ENCODE measurements at places on chromosomes 5 and 9.

DNA sequence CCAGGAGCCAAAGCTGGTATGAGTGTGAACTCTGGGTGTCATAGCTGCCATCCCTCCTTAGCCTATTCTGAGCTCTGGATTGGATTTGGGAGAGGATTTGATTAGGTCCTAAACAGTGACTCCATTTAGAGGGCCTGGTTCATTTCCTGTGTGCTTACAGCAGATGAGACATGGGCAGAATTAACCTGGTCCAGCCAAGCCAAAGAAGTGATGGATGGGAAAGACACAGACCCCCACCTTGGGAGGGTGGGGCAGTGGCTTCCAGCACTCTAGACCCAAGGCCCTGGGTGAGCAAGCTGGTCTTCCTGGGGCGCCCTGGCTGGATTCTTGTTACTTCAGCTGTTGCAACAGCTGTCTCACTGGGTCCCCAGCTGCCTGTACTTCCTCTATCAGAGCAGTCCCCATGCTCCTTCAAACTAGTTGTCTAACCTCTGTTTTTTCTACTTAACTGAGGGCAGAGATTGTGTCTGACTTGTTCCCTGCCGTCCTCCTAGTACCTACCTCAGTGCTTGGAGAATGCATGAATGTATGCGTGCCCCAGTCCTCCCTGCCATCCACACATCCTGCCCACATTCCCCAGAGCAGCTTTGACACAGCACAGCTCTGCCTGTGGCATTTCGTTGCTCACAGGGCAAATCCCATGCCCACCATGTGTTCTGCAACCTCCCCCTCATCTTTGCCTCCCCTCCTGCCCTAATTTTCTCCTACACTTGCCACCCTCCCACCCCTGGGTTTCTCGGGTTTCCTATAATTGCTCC, 115.9 kb downstream of the RGS3 start:
- DNase-seq: no peak

- DNase-seq: no peak
These were observed 9.0 kb downstream of the EGFLAM start for GRCh38 chr5:38267372-38267771.

- no peak for DNase-seq
These were observed 93.5 kb upstream of the HAND1 start for GRCh38 chr5:154571325-154572035.

GRCh38 chr5:43305948-43306565, 7.2 kb downstream of the HMGCS1 start:
- peak; percentile 84 for DNase-seq

DNA sequence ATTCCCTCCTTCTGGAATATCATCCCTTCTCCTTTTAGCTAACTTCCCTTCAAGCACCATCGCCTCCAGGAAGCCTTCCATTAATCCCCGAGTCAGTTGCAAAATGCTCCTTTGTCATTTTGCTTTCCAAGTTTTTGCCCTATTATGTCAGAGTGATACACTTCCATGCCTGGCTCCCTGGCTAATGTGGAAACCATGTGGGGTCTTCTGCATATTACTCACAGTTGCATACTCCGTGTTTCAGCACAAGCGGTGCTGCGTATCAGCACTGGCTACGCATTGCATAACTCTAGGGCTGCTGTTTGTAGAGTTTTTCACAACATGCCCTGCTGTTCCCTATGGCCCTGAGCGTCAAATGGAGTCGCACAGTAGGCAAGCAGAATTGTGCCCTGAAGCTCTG, 1.9 kb downstream of the TEX53 start:
- DNase-seq: no peak

- no peak for DNase-seq
These were observed 549.9 kb downstream of the ANXA1 start for GRCh38 chr9:73701415-73702057.

- no peak for DNase-seq
These were observed 456.9 kb downstream of the TMEM232 start for GRCh38 chr5:110269478-110270142.

DNA sequence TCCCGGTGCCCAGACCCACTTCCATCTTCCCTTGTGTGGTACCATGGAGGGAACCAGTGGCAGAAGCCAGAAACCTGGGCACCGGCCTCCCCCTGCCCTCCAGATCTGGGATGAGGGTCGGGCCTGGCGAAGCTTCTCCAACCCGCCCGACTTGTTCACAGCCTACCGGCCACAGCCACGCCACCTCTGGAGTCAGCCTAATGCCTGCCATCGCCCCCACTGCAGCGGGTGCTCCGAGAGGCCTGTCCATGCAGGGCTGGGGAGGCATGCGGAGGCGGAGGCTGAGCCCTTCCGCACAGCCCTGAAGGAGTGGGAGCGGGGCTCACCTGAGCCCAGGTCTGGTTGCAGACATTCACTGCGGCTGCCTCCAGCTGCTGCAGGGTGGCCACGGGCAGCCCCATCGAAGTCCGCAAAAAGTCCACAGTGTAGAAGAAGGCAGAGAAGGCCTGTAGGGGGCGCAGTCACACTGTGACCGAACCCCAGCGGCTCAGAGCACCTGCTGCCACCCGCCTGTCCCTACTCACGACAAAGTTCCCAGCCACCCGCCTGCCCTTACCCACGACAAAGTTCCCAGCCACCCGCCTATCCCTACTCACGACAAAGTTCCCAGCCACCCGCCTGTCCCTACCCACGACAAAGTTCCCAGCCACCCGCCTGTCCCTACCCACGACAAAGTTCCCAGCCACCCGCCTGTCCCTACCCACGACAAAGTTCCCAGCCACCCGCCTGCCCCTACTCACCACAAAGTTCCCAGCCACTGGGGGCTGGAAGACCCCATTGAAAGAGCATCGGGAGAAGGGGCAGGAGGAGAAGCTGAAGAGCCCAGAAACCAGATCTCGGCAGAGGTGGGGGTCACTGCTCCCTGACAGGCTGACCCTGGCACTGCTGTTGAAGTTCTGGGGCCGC, 3.8 kb upstream of the NPDC1 start:
- DNase-seq: peak; percentile 65

DNA sequence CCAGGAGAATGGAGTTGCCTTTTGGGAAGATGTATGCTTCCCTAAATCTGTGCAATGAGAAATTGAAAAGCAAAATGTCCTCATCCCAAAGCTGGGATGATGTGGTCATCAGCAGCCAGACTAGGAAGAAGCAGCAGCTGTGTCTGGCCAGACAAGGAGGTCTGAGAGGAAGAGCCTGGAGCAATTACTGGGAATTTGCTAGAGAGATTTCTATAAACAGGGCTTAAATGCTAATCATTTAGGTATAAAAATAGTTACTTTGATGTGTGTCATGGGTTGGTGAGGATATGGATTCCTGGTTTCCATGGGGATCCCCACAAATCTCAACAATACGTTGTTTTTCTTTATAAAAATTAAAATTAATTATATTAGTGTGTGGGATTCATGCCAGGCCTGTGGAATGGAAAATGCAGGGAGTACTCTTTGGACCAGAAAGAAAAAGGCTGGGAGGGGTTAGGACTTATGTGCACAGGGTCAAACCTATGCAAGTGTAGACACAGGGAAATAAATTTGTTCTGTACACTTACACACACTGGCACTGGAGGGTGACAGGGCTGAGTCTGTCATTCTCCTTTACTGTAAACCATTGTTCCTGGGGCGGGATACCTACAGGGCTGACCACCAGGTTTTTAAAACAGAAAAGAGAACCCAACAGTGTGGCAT, 58.7 kb upstream of the TRPC7 start:
- no peak for DNase-seq

- DNase-seq: no peak
These were observed 245.9 kb downstream of the SH3GL2 start for GRCh38 chr9:17824616-17825264.

DNA sequence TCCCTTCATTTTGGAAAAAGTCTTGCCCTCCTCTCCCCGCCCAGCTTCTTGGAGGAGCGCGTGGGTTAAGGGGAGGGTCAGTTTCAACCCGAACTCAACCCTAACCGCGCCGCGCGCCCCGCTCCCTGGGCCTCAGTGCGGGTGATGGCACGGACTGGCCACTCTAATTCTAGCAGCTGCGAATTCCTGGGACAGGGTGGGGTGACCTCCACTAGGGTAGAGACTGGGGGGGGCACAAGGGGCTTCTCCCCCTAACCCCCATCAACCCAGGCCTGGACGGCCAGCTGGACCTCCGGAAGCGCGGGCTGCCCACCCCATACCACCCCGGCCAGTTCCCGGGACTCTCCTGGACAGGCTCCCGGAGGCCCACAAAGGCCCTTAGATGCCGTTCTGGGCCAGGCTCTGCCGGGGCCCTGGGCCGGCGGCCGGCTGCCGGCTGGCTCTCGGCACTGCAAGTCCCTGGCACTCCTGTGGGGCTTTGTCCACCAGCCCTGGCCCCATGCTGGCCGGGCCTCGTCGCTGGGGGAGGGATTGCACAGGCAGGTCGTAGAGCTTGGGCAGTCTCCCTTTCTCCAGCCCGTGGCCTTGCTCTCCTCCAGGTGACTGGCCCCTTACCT, 7.2 kb upstream of the PSD2 start:
- DNase-seq: no peak

DNA sequence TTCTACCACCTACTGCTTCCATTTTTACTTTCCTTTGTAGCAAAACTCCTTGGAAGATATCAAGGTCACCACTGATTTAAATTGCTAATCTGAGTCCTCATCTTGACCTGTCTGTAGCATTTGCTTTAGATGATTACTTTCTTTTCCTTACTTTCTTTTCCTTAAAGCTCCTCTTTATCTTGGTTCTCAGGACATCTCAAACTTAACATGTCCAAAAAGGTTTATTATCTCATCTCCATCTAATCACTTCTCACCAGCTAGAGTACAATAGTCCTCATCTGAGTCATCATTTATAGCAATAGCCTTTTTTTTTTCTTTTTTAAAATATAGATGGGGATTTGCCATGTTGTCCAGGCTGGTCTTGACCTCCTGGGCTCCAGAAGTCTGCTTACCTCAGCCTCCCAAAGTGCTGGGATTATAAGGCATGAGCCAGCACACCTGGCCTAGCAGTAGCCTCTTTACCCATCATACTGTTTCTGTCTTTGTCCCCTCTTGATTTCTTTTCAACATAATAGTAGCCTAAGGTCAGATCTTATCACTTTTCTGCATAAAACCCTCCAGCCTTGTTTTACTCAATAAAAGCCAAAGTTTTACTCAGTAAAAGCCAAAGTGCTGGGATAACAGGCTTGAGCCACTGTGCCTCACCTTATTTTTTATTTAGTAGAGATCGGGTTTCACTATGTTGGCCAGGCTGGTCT, 32.9 kb upstream of the GPR21 start:
- DNase-seq: no peak

GRCh38 chr9:4366591-4367330, 66.9 kb upstream of the GLIS3 start:
- peak; percentile 26 for DNase-seq
